ENCODE measurements at places on chromosomes 2 and 18. TPM values are rescaled to one million over a fixed set of nuclear protein-coding genes. Genes with fewer than 3 reads are reported as not detected.

Gene OSBPL6
- polyA plus RNA-seq, result 5.1 TPM

- DNase-seq, result no peak
These were observed 234.6 kb upstream of the CDH19 start for GRCh38 chr18:66838340-66838987.

Gene TBC1D8
- 22.9 TPM for polyA plus RNA-seq

DNA sequence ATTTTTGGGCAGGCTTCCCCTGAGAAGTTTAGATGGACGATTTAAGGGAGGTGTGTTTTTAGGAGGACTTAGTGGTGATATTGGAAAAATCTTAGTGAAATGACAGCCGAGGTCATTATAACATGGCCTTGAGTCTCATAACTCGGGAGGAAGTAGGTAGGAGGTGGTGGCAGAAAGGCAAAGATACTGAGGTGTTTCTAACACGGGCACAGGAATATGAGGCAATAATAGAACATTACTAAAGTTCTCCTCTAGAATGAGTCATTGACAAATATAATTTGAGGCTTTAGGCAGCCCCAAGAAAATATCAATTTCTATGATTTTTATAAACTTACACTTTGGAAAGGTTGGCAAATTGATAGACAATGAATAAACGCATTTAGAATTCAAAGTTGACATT is 146.1 kb upstream of the ZEB2 start:
- DNase-seq, result no peak

DNA sequence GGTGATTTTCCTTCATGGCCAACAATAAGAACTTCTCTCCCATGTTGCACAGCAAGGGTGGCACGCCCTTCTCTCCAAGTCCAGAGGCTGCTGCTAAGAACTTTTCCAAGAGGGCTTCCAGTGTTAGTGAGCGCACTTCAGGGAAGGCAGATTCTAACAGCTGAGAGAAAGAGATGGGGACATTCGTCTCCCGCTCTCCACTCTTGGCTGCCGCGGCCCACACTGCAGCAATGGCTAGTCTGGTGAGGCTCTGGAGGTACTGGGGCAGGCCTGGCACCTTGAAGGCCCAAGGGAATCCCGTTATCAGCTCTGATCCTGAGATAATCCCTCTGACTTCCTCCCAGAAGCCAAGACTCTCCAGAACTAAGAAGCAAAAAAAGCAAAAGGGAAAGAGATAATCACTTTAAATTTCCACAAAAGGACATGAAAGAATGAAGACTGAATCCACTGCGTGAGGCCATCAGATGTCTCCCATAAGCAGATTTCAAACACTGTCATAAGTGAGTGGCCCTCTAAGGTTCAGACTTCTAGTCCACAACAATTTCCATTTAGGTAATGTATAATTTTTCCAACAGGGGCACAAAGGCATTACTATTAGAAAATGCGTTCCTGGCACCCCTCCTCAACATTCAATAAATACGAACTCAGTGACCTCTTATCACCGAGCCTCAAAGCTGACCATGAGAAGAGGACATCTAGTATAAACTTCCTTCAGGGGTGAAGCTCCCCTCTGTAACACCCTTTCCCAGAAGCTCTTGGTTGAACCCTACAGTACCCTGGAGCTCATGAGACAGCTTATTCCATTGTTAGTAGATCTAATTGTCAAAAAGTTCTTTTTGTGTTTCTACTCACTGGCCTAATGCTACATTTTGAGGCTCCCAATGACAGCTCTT is 66.7 kb upstream of the ZFP36L2 start:
- DNase-seq, result no peak

DNA sequence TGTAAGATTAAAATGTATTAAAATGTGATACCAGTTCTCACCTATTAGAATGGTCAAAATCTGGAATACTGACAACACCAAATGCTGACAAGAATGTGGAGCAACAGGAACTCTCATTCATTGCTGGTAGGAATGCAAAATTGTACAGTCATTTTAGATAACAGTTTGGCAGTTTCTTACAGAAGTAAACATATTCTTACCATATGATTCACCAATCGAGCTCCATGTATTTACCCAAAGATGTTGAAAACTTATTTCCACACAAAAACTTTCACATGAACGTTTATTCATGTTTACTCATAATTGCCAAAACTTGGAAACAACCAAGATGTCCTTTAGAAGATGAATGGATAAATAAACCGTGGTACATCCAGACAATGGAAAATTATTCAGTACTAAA is 1193.5 kb upstream of the ACVR2A start:
- no peak for DNase-seq

- peak; percentile 15 for DNase-seq
These were observed 11.2 kb downstream of the ANKAR start for GRCh38 chr2:189685540-189686229.

DNA sequence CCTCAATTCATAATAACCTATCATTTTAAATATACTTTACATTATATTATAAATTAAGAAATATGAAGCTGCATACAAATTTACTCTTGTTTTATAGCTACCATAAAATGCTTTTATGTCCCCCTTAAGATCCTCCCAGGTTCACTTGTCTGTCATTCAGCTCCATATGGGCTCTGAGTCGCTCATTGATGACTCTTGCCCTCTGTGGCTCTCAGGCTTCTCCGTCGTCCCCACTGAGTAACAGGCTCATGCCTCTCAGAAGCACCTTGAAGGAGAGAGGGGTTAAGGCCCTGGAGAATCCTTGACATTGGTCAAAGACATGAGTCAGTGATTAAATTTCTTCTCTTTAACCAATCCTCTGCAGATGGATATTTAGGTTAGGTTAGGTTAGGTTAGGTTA is 6.2 kb upstream of the MCM6 start:
- no peak for DNase-seq

GRCh38 chr18:77374446-77374805 is 124.8 kb downstream of the GALR1 start:
- DNase-seq, result peak; percentile 75

Gene FAM98A
- 44.7 TPM for polyA plus RNA-seq

Gene SCYGR8
- not detected for polyA plus RNA-seq

- DNase-seq, result no peak
These were observed 145.2 kb upstream of the MMADHC start for GRCh38 chr2:149732730-149733290.

DNA sequence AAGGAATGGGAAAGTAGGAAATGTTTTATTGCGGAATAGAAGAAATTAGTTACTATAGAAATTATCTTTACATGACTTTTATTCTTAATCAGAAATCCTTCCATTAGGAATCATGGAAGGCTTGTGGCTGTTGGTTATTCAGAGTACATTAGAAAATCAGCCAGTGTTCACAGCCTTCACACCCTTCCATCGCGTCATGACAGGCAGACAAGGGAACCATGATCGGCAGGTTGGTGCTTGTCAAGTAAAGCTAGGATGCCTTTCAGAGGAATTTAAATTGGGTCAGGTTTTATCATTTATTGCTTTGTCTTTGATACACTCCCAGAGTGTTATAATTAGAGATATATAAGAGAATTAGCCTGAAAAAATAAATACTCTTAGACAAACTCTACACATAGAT is 400.6 kb downstream of the THSD7B start:
- DNase-seq, result no peak

DNA sequence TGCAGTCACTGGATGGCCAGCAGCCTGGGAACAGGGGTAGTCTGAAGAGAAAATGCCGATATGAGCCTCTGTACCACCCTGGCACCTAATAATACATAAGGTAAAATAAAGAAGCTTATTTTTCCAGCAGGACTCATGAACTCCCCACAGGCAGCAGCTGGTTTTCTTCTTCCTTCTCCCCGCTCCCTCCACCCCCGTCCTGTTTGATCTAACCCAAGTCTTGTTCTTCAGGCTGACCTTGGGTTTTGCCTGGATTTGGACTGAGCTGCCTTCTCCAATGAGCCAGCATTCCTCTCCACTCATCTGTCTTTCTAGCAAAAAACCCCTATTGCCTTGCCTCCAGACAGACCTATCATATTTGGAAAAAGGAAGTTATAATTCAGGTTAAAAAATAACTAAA is 111.8 kb downstream of the CELF4 start:
- no peak for DNase-seq

Gene ZSWIM2
- polyA plus RNA-seq, result not detected

GRCh38 chr2:20931346-20931745 is 108.4 kb upstream of the LDAH start:
- no peak for DNase-seq

Gene RBM44
- 1.2 TPM for polyA plus RNA-seq

DNA sequence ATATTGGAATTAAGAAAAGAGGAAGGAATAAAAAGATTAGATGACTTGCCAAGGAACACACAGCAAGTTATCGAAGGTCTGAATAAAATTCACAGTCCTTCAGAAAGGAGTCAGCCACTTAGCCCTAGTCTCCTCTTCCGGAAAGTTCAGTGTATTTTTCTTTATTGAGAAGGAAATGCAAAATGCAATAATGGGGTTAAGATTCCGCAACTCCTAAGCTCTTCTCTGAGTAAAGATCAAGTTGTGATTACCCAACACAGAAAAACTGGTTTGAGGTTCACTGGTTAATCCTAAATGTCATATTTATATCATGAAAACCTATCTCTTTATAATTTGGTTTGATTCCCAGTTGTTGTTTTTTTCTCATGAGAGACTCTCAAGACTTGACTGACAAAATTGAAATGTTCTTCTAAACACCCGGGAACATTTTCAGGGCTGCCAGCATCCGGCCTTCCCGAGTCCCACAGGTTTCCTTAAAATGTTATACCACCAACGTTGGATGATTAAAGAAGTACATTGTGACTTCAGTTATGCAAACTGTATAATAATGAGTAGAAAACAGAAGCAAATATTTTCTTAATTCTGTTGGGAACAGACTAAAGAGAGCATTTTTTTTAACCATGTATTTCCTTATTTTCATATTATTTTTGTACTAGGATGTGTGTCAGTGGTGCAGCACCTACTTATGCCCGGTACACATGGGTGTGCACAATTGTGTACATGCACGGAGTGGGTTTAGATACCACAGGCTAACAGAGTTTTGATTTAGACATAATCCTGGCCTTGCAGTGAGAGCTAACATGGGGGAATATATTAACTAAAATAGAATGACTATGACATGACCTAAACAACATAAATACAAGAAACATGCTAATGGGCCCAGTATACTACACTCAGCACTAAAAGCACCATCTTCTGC is 100.2 kb downstream of the STK39 start:
- no peak for DNase-seq

DNA sequence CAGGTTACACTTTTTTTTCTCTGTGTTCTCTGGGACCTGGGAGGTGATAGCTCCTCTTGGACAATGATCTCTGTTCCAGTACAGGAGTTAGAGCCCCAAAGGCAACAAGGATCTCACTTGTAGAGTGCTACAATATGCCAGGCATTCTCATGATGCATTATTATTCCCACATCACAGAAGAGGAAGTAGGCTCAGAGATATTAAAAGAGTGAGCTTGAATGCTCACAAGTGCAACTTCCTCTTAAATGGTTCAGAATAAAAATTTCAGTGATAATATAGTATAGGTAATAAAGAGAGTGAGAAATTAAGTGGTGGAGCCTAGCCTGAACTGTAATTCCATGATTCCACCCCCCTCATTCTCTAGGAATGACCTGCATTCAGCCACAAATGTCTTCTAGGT is 21.4 kb downstream of the POLE4 start:
- DNase-seq, result no peak

Gene COL4A4
- polyA plus RNA-seq, result 0.07 TPM

DNA sequence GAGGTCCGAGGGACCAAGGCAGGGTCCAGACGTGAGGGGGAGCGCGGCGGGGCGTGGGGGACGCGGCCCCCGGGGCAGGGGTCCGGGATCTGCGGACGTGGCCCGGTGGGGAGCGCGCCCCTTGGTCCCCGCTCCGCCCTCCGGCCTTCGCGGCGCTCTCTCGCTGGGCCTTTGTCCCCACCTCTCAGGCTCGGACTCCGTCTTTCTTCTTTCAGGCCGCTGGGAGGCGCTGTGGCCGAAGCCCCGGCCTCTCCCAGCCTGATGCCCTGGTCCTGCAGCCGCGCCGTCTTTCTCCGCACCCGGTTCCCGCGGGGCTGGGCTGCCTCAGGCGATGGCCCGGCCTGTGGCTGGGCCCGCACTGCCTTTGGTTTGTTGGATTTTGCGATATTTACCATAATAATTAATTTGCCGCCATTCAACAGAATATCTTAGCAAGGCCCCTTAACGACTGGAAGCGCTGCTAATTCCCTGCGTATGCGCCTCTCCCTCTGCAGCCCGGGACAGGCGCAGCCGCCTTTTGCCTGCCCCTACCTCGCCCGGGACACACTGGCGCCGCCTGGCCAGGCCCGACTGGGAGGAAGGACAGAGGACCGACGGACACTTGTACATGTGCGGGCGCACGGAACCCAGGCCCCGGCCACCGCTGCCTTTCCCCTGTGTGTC is 10.8 kb downstream of the SIX3 start:
- peak; percentile 55 for DNase-seq

DNA sequence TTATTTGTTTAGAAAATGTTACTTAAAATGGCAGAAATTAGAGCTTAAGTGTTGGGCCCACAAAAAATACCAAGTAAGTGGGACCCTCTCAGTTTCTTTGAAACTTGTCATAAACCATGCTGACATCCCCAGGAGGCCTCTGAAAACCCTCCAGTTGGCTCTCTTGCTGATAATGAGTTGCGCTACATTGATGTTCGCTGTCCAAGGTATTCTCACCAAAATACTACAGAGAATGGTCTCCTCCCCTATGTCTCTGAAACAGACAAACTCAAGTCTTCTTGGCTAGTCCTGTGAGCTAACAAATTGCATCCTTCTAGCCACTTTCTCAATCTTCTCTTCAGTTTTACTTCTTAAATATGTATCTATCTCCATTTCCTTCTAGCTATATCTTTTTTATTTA is 669.4 kb downstream of the IRS1 start:
- no peak for DNase-seq

DNA sequence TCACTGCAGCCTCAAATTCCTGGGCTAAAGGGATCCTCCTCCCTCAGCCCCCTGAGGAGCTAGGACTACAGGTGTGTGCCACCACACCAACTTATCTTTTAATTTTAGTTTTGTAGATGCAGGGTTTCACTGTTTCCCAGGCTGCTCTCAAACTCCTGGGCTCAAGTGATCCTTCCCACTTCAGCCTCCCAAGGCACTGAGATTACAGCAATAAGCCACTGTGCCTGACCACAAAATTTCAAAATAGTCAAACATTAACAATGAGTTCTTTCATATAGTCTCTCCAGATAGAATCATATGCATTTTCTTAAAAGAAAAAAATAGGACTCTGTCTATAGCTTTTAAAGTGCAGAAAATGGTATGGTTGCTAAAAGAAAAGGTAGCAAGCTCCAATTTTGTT is 24.9 kb upstream of the PID1 start:
- DNase-seq, result no peak

Gene CFAP221
- polyA plus RNA-seq, result 0.87 TPM

- DNase-seq, result no peak
These were observed 228.6 kb upstream of the ID2 start for GRCh38 chr2:8452979-8453903.

Gene DYNAP
- polyA plus RNA-seq, result not detected

- no peak for DNase-seq
These were observed 106.8 kb downstream of the GRB14 start for GRCh38 chr2:164514491-164514890.

DNA sequence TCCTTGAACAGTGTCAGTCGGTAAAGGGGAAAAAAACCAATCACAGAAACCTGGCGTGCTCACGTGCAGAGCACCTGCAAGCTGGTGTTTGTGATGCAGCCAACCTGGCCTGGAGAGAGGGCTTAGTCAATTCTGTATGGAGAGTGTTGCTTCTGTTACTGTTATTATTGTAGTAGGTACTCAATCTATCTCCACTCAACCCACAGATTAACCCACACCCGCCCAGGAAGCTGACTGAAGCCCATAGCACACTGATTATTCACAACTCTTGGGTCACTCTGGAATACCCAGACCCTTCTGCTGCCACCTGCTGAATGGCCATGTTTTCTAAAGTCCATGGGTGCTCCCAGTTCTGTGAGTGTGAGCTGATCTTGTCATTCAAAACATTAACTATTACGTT is 53.9 kb downstream of the TNFRSF11A start:
- no peak for DNase-seq
